RKO (cell line): ENCODE measurements at places on chromosomes 2 and 18.
A peak's percentile ranks its signal among the peaks of the same experiment; 100 is the strongest.

DNA sequence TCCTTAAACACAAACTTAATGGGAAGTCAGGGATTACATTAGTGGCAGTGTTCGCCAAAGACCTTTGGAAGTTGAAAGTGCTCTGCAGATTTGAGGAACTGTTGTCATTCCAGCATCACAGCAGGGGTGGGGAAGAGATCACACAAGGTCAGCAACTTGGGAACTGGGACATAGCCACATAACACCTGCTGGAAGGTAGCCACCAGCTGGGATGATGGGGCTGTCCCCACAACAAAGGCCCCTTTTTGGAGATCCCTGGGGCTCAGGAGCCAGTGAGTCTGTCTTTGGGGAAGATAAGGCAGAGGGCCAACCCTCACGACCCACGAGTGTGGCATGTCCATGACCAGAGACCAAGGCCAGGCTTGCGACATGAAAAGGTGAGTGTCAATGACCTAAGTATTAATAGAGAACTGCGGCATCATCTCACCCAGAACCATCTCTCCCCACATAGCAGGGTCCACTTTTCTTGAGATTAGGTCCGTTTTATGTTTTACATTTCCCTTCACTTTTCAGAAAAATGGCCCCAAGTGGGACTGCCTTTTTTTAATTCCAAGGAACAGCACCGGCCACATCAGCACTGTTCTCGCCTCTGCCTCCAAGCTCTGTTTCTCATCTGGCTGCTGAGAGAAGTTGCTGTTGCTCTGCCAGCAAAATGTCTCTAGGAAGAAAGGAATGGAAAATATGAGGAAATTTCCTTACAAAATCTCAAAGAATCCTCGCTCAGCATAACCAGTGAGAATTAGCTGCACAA, 106.9 kb downstream of the GFPT1 start:
- no peak for DNase-seq

- DNase-seq: peak; percentile 8
These were observed 1023.0 kb upstream of the ACVR2A start for GRCh38 chr2:146821836-146822316.

- DNase-seq: no peak
These were observed 531.8 kb downstream of the ZEB2 start for GRCh38 chr2:143988082-143988481.

DNA sequence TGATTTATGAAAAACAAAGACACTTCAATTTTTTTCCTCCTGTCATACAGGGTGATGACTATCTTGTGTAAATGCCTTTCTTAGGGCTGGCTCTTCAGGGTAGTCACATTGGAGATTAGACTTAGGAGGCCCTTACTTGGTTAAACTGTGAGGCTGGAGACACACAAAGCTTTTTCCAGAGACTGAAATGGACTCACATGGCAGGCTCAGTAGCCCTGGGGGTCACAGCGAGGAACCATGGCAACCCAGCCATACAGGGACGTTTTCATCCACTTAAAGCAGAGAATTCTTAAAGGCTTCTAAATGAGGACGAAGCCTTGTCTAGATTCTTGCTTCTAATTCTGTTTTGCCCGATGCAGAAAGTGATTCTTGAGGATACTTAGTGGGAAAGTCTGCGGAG, 57.3 kb upstream of the ZDBF2 start:
- no peak for DNase-seq

DNA sequence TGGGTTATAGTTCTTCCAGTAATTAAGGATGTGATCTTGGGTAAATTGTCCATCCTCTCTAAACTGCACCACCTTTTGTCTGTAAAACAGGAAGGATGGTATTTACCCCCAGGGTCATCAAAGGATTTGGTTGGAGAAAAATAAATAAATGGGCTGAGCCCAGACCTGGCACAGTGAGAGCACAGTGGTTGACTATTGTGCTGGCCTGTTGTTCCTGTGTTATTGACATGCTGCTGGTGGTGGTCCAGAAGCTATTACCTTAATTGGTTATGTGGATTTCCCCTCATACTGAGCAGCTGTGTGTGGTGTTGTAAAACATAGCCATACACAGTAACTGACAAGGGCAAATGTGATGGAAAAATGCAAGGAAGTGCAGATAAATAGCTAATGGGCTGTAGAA, 746 bp upstream of the IL37 start:
- no peak for DNase-seq

GRCh38 chr2:62439425-62439824, 66.6 kb downstream of the TMEM17 start:
- no peak for DNase-seq

- no peak for DNase-seq
These were observed 146.1 kb upstream of the NOL4 start for GRCh38 chr18:34370704-34371395.

DNA sequence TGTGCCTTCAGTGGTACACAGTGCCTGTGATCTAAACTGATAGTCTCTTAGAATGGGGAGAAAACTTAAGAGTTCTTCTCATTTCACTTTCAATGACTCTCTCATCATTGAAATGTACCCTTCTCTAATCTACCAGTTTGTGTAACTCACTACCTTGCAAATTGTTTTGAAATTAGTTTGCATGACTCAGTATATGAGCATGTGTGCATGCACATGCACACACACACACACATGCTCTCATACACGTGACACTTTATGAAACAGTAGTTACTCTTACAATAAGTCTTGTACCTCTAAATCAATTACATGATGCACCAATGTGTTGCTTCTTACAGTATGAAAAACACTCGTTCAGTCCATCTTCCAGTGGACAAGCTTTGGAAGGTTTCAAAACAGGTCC, 10.6 kb downstream of the LYPD6B start:
- DNase-seq: no peak

GRCh38 chr2:229870903-229871656, 50.7 kb downstream of the TRIP12 start:
- no peak for DNase-seq

DNA sequence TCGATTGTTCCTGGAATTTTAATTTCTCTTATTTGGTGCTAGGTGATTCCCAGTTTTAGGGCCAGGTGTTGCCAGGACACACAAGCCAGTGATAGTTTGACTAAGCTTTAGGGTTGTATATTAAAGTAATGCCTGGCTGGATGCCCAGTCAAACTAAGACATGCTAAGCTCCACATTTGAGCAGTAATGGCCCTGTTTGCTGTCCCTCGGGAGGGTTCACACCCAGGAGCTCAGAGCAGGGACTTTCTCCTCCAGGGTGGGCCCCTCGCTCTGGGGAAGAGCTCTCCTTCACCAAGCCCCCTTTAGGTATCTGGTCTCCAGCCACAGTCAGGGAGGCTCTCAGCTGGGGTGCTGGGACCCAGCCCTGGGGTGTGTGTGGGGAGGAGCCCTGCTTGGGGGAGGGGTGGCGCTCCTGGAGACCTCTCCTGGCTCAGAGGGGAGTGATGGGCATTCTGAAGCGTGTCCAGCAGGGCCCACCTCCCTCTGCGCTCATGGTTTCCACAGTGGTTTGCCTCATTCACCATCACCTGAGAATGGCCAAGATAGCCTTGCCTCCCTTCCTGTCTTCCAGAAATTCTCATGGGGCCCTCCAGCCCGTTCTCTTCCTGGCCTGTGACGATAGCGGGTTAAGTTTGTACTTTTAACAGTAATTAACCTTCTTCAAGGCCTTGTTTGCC, 31.7 kb downstream of the INPP4A start:
- DNase-seq: no peak

GRCh38 chr2:34031097-34031496, 432.0 kb upstream of the FAM98A start:
- no peak for DNase-seq

DNA sequence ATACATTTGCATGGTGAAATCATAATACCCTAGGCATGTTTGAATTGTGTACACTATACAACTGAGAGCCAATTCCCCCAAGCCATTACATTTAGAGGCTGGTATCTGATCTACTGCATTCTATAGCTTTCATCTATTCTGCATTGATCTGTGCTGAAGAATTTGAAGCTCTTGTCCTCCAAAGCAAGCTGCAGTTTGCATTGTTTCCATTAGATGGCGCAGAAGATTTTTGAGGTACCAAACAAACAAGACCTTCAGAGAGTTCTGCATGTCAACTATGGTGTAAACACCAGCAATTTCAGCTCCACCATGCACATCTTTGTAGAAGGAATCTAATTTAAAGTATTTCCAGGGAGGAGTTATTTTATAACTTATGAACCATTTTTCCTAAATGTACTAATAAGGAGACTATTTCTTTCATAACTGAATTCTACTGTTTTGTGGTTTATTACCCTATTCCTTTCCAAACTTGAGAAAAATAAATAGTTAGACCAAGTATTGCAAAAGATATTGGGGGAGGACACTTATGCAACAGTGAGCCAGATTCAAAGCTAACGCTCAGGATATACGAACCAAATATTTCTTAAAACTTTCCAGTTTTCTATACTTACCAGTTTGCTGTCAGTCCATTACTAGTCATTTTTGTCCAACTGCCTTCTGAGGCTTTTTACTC, 761.8 kb upstream of the ACVR2A start:
- peak; percentile 56 for DNase-seq

DNA sequence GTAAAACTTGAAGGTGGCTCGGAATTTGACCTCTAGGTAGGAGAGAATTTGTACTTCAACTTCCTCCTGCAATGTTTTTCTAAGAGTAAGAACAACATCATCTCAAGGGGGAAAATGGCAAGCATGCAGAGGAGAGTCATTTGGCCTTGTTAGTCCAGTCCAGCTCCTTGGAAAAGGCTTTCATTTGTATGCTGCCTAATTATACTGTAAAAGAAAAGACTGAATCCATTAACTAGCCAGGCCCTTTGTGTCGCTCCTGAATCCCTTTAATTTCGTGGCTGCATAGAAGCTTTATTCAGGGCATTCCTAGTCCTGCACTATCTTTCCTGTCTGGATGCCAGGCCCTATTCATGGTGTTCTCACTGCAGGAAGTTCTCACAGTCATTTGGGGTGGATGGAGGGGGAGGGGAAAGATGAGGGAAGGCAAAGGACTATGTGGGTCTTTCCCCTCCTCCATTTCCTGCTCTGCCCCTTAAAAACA, 36.0 kb downstream of the PHLPP1 start:
- DNase-seq: no peak

DNA sequence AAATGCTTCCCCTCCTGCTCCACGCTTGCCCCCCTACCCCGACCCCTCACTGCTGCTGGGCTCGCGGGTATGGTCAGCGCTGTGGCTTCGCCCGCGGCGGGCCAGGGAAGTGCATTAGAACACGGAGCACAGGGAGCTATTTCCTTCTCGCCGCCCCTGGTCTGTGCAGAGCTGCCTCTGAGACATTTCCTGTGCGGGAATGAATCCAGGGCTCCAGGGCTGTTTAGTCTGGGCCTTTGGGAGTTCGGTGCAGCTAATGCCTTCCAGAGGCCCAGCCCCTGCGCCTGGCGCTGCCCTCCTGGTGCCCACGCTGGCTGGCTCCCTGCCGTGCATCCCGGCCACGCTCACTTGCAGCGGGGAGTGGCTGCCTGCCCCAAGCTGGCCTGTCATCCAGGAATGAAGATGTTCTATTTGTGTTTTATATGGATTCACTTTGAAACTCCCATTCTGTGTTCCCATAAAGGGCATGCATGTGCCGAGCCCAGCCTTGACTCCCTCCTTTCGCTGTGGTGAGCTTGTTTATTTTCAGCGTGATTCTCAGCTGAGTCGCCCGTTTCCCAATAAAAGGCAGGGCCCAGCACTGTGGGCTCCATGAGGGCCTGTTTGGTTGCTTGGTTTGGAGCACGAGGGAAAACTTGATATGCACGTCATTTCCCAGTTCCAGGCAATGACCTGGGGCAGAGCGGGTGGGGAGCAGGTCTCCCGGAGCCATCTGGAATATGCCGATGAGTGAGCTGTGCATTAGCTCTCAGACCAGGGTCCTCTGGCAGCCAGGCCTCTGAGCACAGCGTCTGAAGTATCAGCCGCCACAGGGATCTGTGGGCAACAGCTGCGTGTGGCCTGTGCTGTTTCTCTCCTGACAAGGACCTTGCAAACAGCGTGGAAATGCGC, 42.7 kb downstream of the SH3RF3 start:
- no peak for DNase-seq

- DNase-seq: no peak
These were observed 94.2 kb downstream of the ACSL3 start for GRCh38 chr2:222955008-222955407.

DNA sequence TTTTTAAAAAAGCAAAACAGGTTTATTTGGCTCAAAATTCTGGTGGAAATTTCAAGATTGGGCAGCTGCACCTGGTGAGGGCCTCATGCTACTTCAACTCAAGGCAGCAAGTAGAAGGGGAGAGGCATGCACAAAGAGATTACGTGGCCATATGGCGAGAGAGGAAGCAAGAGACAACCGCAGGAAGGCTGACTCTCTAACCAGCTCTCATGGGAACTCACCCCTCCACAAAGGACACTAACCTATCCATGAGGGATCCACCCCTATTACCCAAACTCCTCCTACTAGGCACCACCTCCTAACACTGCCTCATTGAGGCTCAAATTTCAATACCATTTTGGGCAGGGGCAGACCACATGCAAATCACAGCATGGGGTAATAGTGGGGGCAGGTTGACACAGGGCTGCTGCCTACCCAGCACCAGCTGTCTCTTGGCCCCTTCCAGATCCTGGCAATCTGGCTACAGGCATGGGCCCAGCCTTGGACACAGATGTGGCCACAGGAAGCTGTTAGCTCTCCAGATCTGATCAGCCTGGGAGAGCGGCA, 2.0 kb upstream of the CAPN10 start:
- peak; percentile 55 for DNase-seq

DNA sequence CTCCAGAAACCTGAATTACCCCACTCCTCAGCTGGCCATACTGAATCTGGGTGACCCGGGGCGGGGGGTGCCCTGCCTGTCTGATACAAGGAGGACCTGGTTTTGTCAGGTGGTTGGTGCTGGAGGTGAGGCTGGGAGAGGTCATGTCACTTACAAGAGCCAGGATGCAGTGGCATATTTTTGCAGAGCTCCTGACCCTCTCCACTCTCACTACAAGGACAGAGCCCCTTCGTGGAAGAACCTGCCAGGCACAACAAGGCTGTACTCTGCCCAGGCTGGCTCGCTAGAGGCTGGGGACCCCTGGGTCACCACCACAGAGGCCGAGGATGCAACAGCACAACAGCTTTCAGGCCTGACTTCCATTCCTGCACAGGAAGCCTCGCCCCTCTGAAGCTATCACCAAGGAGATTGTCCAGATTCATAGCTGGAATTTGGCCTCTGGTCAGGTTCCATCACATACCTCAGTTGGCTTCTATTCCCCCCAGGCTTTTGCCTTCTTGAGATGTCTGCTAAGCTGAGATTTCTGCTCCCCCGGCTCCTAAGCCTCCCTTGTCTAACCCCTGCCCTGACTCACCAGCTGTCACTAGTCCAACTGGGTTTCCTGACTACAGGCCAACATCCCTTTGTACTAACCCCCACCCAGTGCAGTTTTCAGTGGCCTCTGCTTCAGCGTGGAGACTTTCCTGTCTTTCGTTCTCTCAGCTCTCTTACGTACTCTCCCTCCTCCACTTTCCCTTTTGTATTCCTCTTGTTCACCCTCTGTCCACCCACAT, 132.5 kb upstream of the EPAS1 start:
- DNase-seq: no peak

- no peak for DNase-seq
These were observed 75.0 kb upstream of the HAAO start for GRCh38 chr2:42867093-42868065.

GRCh38 chr2:110881908-110882307, 149.5 kb downstream of the ACOXL start:
- no peak for DNase-seq

GRCh38 chr2:240687045-240687740, 4.5 kb upstream of the AQP12A start:
- no peak for DNase-seq

- DNase-seq: no peak
These were observed 41.0 kb downstream of the SMAD7 start for GRCh38 chr18:48909721-48910120.
